ENCODE measurements at places on chromosomes 6 and 20.

DNA sequence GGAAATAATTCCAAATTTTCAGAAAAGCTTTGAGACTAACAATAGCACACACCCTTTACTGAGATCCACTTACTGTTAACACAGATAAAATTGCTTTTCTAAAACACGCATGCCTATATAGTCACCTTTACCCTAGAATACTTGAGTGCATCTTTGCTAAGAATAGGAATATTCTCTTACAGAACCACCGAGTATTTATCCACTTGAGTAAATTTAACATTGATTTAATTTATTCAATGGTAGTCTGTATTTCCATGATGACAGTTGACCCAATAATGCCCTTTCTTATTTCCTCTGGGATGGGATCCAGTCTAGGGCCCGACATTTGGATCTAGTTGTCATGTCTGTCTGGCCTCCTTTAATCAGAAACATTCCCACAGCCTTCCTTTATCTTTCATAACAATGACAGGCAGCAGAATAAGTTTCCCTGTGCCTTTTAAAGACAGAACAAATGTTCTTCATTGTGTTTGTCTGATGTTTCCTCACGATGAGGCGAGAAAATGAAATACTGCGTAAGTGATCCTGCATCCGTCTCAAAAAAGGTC is 56.6 kb upstream of the ERVFRD-1 start:
- DNase-seq, result no peak

GRCh38 chr20:23918101-23918862 is 38.7 kb upstream of the CST5 start:
- DNase-seq, result no peak

DNA sequence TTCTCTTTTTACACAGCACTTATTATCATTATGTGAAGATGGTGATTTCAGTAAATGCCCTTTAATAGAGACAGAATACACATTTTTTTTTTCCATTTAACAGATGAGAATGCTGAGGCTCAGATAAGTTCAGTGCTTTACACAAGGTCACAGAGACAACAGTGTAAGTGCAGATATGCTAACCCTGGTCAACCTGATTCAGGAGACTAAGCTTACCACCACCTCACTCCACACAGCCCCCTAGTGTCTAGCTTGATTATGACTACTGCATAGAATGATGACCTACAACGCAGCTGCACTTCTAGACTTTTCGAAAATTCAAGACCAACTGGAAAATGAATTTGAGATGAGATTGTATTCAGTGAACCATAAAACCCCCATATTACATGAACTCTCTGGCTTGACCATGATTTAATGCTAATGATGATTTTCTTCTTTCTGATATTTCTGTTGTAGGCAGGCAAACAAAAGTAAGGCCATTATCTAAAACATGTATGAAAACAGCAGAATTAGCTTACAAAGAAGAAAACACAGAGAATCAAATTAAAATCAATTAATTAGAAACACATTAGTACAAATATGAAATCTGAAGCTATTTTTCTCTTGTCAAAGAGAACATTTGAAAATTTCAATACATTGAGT is 212.1 kb upstream of the PHACTR1 start:
- DNase-seq, result peak; percentile 63

GRCh38 chr6:146679386-146679785 is 80.6 kb downstream of the ADGB start:
- DNase-seq, result no peak

- no peak for DNase-seq
Measured at GRCh38 chr20:986733-987355, 15.3 kb downstream of the RSPO4 start.

DNA sequence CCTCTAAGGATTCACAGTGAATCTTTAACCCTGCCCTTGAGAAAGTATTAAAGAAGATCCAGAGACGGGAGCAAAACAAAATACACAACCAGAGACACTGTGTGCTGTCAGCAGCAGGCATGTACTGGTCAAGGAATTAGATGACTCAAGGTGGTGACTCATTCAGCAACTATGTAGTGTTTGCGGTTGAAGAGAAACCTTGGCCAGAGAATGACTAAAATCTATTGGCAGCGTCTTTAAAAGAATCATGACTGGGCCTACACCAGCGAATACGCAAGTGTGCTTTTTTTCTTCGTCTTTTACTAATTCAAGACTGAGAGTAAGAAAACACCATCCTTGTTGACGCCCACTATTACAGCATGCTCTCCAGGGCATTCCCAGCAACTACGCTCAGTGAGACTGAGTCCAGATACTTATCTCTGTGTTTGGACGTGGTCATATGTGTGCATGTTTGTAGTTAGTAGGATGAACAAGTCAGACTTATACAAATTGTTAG is 72.4 kb upstream of the BACH2 start:
- DNase-seq, result peak; percentile 72

DNA sequence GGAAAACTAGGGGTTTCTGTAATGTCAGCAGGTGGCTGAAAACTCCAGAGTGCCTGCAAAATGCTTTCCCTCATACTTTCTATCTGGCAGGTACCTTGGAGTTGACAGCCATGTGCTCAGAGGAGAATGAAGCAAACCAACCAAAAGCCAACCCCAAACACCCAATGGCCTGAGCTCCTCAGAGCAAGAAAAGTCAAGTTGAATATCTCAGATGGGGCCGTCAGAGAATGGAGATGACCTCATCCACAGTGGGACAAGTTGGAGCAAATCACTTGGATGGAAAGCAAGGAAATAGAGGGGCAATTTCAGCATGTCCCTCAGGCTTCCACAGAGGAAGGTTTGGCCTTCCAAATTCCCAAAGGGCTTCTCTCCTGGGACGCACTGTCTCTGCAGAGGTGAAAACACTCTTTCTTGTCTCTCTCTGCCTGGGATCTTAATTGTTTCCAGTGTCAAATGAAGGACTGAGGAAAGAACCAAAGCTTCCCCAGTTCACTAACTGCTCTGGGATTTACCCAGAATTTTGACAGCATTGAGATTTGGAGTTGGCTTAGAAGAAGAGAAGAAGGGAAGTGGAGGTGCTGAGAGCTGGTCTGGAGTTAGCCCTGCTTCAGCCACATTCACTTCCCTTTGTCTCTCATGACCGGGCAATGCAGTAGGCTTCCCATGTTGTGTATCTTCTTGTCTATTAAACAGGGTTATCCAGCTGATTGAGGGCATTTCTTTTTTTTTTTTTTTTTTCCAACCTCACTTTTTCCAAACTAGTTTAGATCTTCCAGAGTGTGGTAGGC is 42.2 kb downstream of the PRND start:
- no peak for DNase-seq

GRCh38 chr6:21265730-21266044 is 327.9 kb upstream of the SOX4 start:
- no peak for DNase-seq

DNA sequence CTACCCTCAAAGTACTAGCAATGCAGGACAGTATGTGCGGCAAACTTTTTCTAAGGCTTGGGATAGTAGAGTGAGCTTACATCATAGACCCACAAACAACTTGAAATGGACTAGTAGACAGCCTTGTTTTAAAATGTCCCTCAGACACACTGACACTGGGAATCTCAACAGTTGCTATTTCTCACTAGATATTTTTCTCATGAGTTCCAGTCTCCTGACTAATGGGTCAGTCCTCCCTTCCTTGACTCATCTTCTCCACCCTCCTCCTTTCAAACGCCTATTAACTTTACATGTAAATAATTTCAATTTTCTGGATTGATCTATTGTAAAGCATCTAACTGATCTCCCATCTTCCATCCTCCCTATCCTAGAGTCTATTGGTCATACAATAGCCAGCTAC is 308.3 kb upstream of the PREP start:
- DNase-seq, result no peak

GRCh38 chr6:34346175-34347119 is 46.0 kb downstream of the NUDT3 start:
- no peak for DNase-seq

GRCh38 chr6:155384321-155384952 is 70.2 kb upstream of the TFB1M start:
- DNase-seq, result no peak

- peak; percentile 79 for DNase-seq
Measured at GRCh38 chr6:22250486-22250885, 46.4 kb downstream of the PRL start.

GRCh38 chr20:20201639-20202038 is 149.3 kb downstream of the CFAP61 start:
- DNase-seq, result no peak

DNA sequence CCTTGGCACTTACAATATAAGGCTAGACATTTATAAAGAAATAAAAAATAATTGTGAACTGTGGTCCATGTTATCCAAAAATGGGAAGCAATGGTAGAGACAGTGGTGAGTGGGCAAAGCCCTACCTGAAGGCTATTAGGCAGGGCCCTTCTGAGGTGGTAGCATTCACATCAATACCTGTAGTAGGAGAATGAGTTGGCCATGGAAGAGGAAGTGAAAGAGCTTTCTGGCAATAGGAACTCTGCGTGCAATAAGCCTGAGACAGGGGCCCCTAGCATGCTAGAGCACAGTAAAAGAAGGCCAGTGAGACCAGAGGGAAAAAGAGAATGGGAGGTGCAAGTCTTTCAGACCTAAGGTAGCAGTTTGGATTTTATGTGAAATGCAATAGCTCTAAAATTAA is 754.5 kb downstream of the PTPRT start:
- no peak for DNase-seq

DNA sequence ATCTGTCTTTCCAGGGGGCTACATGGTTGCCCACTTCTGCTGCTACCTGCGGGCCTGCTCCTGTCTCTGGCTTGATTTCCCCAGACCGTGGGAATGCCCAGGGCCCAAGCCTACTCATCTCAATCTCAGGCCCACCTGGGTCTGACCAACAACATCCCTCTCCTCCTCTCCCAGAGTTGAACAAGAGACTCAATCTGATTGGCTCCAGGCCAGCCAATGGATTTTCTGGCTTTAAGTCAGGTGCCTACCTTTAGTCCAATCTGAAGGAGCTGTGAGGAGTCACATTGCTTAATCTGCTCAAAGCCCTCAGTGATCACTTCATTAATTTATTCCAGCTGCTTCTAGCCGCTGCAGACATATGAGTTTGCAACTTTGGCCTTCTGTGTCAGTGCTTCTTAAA is 162.4 kb upstream of the KCNG1 start:
- peak; percentile 29 for DNase-seq

- DNase-seq, result peak; percentile 92
Measured at GRCh38 chr6:1609648-1610496, at the start of gene FOXC1. Gene FOXC1, plus strand, starts transcription at chr6:1609915. Its CDS starts 531 bp downstream, at chr6:1610446.

GRCh38 chr20:63932606-63933160 is 23.5 kb downstream of the UCKL1 start:
- no peak for DNase-seq

- no peak for DNase-seq
Measured at GRCh38 chr6:95548188-95548786, 29.0 kb upstream of the MANEA start.

DNA sequence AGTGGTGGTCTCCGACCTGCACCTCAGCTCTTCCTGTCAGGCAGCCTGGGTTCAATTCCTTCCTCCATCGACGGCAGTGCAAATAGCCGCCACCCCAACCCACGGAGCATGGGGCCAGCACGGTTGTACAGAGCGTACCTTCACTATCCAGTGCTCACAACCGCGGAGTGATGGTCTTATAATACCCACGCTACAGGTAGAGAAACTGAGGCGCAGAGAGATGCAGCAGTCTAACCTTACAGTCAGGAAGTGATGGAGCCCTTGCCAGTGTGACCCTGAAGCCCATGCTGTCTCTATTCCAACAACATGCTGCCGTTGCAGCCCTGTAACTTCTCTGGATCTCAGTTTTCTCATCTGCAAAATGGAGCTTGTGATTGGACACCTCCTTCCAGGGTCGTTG is 11.0 kb downstream of the SCRT2 start:
- DNase-seq, result no peak

GRCh38 chr20:11158146-11158545 is 484.3 kb upstream of the JAG1 start:
- DNase-seq, result no peak

DNA sequence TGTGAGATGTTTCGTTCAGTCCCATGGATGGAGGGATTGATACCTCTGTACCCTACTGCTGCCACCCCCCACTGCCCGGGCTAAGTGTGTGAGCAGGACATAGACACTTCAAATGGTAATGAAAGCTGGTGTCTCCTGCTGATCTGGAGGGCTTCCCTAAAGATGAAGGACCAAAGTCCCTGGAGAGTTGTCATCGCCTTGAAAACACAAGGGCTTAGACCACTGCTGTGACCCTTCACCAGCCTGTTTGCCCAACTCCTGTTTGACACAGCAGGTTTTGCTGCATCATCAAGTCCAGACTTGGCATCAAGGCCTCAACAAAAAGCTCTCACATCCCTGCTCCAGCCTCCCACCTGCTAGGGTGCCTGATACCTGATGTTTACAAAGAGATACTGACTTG is 57.9 kb upstream of the FAM8A1 start:
- no peak for DNase-seq

DNA sequence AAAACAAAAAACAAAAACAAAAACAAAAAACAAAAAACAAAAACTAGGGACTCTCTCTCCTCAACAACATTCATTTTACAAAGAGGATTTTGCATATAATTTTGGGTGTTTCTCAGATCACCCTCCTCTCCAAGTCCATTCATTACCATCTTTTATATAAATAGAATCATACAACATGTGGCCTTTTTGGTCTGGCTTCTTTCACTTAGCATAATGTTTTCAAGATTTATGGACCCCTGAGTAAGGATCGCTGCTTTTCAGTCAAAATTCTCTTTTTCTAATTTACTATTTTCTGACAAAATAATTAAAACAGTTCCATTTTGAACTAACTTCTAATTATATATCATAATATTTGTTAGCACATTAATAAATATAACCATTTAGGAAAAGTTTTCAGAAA is 94.8 kb downstream of the UBE3D start:
- DNase-seq, result no peak

All from iPS-NIHi11 (cell line).